ENCODE measurements at places on chromosomes 7 and 10. TPM values are rescaled to one million over a fixed set of nuclear protein-coding genes. Genes with fewer than 3 reads are reported as not detected.

The TRIM50 gene
- polyA plus RNA-seq: not detected

The HIBADH gene
- polyA plus RNA-seq: 71.8 TPM

The HUS1 gene
- polyA plus RNA-seq: 17.8 TPM

The NUTM2E gene
- polyA plus RNA-seq: 0.19 TPM

The CPA2 gene
- polyA plus RNA-seq: not detected

The PNLIPRP2 gene
- not detected for polyA plus RNA-seq

The VSTM4 gene
- 0.39 TPM for polyA plus RNA-seq

The AKR1D1 gene
- not detected for polyA plus RNA-seq

The ZNF727 gene
- polyA plus RNA-seq: not detected

- DNase-seq: peak; percentile 54
These were observed 757 bp upstream of the PALS2 start for GRCh38 chr7:24572393-24572996.

GRCh38 chr7:157616426-157616825 is 279.6 kb downstream of the DNAJB6 start:
- no peak for DNase-seq

GRCh38 chr7:78301407-78301806 is 502.8 kb downstream of the PHTF2 start:
- no peak for DNase-seq

GRCh38 chr10:32149252-32149955 is 93.2 kb upstream of the KIF5B start:
- no peak for DNase-seq

GRCh38 chr7:7618410-7618809 is 22.1 kb upstream of the UMAD1 start:
- no peak for DNase-seq

DNA sequence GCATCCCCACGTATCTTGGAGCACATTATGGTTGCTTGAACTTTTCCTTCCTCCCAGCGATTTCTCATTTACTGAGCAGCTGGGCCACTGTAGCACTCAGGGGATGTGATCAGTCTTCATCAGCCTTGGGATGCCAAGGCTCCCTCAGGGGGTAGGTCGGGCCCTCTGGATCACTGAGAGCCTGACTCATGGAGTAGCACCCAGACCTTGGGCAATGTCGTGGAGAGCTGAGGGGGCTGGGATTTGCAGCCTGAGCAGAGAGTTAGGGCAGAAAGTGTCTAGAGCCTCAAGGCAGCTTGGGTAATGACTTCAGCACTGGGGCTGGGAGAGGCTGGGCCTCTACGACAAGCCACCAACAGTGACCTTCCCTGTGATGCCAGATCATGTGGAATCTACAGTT is 86.5 kb upstream of the CXCL12 start:
- no peak for DNase-seq

DNA sequence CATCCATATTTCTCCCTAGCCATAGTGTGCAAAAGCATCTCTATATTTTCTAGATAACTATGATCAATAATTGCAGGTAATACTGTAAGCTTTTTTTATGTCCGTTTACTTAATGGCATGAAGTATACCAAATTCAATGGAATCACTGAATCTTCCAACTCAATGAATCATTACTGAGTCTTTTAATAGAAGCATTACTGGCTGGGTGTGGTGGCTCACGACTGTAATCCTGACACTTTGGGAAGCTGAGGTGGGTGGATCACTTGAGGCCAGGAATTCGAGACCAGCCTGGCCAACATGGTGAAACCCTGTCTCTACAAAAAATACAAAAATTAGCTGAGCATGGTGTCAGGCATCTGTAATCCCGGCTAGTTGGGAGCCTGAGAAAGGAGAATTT is 372.5 kb downstream of the BMPER start:
- DNase-seq: no peak

GRCh38 chr7:98638853-98639252 is 21.8 kb downstream of the NPTX2 start:
- no peak for DNase-seq

GRCh38 chr10:101775273-101776160 is at the start of gene FGF8:
Gene FGF8 (minus strand): TSS chr10:101776114. CDS start chr10:101775900, 214 bp downstream.
- no peak for DNase-seq

DNA sequence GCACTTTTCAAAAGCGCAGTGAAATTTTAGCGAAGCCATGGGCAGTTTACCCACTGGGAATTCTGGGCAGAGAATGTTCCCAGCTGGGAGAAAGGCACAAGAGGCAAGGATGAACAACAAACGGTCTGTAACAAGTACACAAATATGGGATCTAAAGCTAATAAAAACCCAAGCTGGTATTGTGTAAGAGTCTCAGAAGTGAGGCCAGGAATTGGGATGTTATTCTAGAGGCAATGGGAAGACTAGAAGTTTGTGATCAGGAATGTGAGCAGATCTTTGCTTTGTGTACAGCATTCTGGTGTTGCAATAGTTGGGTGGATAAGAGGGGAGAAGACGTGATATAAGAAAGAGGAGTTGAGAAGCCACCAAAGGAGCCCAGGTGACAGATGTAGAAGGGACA is 15.0 kb downstream of the FZD9 start:
- DNase-seq: no peak

DNA sequence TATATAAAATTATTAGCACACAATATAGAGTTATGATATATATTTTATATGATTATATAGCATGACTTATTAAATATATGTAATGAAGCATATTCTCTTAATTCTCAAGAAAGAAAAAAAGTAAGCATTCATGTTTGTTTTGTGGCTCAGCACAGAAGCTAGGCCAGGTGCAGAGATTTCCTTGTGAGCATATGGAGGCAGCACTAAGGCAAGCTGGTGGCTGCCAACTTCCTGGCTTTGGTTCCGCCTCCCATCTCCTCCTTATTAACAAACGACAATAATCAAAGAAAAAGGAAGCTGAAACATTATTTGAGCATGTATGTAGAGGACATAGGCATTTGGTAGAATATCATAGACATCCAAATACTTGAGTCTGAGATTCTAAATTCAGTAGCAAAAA is 130.3 kb downstream of the ST7 start:
- DNase-seq: no peak

DNA sequence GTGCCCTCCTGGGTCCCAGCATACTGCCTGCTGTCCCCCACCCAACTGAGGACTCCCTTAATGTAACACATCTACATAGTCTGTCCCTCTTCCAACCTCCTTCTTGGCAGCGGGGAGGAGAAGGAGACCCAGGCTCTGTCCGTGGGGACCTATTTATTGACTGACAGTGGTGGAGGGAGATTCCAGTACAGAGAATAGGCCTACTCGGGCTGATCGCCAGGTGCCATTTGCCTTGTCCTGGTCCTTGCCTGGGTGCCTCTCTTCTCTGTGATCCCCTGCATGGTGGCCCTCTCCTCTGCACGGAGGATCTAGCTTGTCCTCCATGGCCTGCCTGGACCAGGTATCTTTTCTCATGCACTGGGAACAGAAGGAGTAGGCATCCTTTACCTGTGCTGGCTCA is 17.0 kb downstream of the GHRHR start:
- DNase-seq: no peak

GRCh38 chr7:96273716-96274115 is 48.2 kb downstream of the SLC25A13 start:
- no peak for DNase-seq

GRCh38 chr7:121202834-121203233 is 126.0 kb upstream of the WNT16 start:
- no peak for DNase-seq

- no peak for DNase-seq
These were observed 1.9 kb downstream of the MRPS33 start for GRCh38 chr7:141012696-141013344.

DNA sequence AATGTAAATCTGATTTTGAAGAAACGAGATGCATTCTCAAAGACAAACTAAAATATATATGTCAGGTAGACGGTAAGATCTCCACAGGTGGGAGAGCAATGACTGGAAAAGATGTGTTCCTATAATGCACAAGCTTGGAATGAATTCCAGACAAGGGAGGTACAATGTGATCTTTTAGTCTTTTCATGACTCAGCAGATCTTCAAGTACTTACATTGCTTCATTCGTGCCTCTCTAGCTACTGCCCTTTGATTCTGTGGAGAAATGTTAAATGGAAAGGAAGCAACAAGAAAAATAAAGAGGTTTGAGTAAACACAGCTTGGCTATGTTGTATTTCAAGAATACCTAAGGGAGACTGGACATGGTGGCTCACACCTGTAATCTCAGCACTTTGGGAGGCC is 106.6 kb downstream of the GAD2 start:
- no peak for DNase-seq

- DNase-seq: no peak
These were observed 2.6 kb upstream of the COL17A1 start for GRCh38 chr10:104088239-104088638.

DNA sequence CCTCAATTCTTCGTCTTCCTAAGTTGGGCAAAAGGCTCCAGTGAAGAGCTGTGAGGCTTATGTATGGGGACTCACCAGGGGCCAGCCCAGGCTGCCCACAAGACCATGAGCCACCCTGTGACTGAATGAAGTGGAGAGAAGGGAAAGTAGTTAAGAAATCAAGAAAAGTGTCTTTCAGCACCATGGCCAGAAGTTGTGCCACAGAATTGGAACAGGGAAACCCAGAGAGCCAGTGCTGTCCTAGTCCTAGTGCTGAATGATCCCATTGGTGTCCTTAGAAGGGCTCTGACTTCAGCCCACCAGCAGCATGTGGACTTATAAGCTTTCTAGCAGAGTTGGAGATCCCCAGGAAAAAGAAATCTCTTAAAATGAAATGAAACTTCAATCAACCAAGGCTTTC is 37.0 kb upstream of the CCSER2 start:
- no peak for DNase-seq

DNA sequence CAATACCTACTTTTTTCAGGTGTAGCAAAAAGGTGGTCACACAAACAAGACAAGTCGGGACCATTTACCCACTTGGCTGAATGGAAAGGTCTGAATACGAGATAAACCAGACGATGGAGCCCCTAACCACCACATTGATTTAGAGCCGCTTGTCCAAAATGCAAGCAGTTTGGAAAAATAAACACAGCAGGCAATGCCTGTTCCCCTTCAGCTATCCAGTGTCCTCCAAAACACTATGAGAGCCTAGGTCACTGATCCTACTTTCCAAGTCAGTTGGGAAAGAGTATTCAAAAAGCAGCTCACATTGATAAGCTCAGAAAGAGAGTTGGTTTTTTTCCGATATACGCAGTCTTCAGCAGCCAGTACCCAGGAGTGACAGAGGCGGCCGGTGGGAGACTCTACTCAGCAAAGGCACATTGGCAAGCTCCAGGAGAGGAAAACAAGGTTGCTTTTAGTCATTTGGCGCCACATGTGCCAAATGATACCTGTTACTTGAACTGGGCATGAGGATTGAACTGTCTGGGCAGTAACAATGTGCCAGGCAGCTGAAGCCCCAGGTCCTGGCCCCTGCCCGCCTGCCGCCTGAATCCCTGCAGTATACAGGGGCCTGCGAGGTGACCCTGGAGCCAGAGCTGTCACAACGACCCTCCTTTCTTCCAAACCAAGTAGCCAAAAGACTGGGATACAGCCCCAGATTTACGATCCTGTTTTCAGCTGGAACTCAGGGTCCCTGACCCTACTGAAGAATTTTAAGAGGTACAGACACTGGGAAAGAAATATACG is 109.8 kb downstream of the PIP4K2A start:
- DNase-seq: no peak

GRCh38 chr7:129752760-129753159 is 141.2 kb downstream of the NRF1 start:
- DNase-seq: no peak

DNA sequence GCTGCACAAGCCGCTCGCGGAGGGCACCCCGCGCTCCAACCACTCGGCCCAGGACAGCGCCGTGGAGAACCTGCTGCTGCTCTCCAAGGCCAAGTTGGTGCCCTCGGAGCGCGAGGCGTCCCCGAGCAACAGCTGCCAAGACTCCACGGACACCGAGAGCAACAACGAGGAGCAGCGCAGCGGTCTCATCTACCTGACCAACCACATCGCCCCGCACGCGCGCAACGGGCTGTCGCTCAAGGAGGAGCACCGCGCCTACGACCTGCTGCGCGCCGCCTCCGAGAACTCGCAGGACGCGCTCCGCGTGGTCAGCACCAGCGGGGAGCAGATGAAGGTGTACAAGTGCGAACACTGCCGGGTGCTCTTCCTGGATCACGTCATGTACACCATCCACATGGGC is 50.0 kb downstream of the FIGNL1 start:
- DNase-seq: peak; percentile 53

DNA sequence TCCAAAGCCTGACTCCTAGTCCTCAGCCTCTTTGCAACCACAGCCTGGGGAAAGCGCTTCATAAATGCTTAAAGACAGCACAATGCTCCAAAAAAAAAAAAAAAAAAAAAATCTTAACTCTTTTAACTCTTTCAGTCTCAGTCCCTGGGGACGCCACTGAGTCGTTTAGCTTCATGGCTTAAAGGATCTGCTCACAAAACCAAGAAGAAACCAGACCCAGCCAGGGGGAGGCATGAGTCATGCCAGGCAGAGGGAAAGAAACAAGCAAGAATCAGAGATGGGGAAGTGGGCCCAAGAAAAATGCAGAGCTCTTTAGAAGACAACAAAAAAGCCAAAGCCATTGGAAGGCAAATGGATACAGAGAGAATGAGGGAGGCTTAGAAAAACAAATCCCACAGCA is 32.5 kb upstream of the DOCK1 start:
- DNase-seq: no peak

DNA sequence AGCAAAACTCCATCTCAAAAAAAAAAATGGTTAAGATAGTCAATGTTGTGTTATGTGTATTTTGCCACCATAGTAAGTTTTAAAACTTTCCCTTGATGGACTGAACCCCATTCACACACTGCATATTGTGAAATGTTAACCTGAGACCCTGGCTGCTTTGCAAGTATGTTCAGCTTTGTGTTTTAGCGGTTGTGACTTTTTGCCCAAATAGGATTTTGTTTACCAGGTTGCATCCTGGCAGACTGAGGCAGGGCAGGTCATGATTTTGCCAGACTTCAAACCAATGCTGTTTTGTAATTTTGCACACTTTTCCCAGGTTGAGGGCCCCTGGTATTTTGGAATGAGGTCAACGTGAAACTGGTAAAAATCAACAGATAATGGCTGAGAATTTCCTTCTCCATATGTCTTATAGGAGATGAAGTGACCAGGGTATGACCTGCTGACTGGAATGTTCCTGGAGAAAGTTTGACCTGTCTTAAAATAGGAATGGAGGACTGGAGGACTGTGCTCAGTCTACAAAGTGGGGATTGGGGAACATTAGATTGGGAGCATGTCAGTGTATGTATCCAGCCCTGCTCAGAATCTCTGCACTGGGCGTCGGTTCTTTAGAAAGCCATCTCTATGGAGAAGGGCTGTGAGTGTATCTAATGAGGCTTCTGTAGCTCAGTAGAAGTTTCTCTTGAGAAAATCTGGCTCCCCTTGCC is 76.2 kb downstream of the LRGUK start:
- DNase-seq: no peak

GRCh38 chr7:101560856-101561255 is 68.2 kb downstream of the MYL10 start:
- no peak for DNase-seq

DNA sequence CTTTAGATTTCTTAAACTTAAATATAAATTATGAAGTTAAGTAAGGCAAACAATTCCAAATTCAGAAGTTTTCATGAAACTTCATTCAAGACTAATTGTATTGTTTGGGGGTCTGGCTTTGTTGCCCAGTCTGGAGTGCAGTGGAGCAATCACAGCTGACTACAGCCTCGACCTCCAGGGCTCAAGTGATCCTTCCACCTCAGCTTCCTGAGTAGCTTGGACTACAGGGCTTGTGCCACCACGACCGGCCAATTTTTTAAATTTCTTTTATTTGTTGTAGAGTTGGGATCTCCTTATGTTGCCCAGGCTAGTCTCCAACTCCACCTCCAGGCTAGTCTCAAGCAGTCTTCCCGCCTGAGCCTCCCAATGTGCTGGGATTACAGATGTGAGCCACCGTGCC is 12.5 kb downstream of the P4HA1 start:
- DNase-seq: no peak

- no peak for DNase-seq
These were observed 301.4 kb downstream of the PTPRN2 start for GRCh38 chr7:158286210-158286609.
